ENCODE measurements at places on chromosomes 6 and 20.

- no peak for DNase-seq
Observed at GRCh38 chr6:845101-845500, 152.2 kb upstream of the EXOC2 start.

- DNase-seq, result no peak
Observed at GRCh38 chr20:13545790-13546189, 92.9 kb downstream of the TASP1 start.

DNA sequence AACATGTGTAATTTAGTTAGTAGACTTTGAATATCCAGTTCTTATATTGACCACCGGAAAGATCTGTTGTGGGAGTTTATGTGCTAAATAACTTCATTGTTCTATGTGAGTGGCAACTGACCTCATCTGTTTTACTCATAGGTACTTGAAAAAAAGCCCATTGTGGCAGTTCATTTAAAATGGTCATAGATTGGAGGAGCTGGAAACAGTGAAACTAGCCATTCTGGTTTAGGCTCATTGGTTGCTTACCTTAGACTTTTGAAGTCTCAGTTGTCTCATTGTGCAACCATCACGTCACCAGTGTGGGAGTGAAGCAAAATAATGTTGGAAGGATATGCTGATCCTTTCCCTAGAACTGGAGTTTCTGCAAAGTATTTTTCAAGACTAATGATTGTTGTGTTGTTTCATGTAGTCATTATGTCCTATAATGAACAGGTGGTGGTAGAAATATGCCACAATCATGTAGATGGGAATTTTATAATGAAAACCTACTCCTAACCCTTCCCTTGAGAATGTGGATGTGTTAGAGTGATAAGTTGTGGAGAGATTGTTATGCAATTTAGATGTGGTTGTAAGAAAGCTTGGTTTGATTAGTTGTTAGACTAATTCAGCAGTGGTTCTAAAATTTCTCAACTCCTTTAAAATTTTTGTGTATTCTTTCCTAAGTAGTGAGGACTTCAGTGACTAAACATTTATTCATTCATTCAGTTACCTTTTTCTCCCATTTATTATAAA, 18.3 kb downstream of the DSP start:
- no peak for DNase-seq

GRCh38 chr6:37141281-37142049, 28.5 kb upstream of the PIM1 start:
- DNase-seq, result no peak

GRCh38 chr20:21052241-21052640, 53.9 kb downstream of the LINC00237 start:
- no peak for DNase-seq

DNA sequence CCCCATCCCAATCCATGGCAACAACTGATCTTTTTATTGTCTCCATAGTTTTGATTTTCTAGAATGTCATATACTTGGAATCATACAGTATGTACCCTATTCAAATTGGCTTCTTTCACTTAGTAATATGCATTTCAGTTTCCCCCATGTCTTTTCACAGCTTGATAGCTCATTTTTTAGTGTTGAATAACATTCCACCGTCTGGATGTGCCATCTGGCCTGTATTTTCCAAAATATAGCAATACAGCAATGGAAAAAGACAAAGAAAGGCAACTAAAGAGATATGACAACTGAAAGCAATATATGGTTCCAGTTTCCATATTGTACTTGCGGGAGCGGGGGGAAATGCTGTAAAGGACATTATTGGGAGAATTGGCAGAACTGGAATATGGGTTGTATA, 166.4 kb upstream of the NT5E start:
- no peak for DNase-seq

DNA sequence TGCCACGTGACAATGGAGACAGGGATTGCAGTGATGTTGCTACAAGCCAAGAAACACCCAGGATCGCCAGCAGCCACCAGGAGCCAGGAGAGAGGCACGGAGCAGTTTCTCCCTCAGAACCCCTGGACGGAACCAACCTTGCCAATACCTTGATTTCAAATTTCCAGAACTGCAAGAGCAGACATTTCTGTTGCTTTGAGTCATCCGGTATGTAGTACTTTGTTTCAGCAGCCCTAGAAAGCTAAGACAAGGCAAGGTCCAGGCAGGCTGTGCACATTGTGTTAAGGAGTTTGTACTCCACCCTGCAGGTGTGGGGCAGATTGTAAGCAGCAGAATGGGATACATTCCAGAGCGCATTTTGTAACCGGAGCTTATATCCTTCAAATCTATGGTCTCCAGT, 48.3 kb downstream of the TRERF1 start:
- no peak for DNase-seq

DNA sequence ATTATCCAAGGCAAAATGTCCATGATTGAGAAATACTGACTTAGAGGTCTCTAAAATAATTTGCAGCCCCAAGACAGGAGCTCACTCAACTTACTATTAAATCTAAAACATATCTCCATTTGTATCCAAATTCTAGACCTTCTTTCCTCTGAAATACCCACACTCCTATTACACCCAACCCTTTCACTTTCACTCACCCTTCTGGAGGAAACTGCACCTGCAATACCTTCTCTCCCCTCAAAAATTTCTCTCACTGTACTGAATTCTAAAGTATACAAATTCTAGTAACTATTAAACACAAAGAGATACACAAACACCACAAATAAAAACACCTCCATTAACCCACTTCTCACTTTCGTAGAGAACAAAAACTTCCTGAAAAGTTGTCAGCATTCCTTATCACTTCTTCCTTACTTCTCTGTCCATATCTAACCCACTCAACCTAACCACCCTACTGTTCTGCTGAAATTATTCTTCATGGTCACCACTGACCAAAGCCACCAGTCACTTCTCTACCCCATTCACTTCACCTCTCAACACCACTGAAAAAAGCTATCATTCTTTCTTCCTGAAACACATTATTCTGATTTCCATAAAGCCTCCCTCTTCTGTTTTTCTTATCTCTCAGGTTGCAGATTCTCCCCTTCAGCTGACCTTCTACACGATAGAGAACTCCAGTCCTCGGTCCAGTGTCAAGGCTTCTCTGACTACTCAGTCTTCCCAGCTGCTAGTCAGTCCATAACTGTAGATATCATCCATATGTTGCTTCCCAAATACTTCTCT, 12.0 kb downstream of the LMBRD1 start:
- no peak for DNase-seq

GRCh38 chr6:319177-320131, 27.2 kb downstream of the DUSP22 start:
- DNase-seq, result no peak

DNA sequence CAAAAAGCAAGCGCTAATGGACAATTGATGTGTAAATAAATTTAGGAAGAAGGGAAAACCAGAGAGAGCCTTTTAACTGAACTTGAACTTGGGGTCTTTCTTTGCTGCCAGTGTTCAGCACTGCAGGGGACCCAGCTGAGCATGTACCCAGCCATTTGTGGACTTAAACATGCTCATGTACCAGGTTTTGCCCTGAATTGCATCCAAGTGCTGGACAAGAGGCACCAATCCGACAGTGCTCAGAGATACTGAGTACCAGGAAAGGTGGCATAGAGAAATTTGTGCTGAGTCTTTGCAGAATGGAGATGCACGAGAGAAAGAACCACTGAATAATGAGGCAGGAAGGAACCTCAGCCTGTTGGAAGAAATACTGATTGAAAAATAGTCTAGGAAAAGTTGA, 16.0 kb downstream of the AKAP12 start:
- no peak for DNase-seq

GRCh38 chr20:4633780-4634179, 87.9 kb upstream of the PRND start:
- DNase-seq, result no peak

- no peak for DNase-seq
Observed at GRCh38 chr20:46894971-46895905, 595 bp downstream of the EYA2 start.

DNA sequence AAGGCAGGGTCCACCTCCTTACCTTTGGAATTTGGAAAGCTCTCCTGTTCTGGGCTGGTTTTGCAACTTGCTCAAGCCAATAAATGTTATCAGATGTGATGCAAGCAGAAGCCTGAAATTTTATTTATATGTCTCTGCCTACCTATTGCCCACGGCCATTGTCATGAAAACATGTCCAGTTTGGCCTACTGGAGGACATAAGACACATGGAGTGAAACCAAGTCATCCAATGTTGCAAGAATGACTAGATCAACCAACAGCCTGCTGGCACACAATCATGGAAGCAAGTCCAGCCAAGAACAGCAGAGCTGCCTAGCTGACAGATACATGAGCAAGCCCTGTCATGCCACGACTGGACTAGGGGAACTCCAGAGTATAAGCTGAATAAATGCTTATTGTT, 56.7 kb upstream of the IRAK1BP1 start:
- no peak for DNase-seq

DNA sequence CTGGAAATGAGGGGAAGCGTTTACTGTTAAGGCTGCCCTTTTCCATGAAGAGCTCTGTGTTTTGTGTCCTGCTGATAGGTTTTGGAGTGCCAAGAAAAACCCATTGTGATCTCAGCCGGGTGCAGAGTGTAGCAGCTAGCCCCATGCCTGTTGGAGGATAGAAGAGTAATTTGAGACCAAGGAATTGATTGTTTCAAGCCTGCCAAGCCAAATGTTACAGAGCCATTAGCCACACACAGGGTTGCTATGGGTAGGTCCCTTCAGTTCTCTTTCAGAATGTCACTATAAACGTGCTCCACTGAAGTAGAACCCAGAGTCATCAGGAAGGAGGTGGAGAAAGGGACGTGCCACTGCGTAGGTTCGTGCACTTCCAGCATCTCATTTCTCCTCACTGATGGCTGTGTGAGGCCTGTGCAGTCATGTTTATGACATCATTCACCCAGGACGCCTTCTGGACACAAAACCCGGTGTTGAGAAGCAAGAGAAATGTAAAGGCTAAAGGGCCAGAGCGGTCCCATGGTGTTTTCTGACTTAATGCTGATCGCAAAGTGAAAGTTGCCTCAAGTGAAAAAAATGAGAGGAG, 6.6 kb downstream of the GMPR start:
- no peak for DNase-seq

DNA sequence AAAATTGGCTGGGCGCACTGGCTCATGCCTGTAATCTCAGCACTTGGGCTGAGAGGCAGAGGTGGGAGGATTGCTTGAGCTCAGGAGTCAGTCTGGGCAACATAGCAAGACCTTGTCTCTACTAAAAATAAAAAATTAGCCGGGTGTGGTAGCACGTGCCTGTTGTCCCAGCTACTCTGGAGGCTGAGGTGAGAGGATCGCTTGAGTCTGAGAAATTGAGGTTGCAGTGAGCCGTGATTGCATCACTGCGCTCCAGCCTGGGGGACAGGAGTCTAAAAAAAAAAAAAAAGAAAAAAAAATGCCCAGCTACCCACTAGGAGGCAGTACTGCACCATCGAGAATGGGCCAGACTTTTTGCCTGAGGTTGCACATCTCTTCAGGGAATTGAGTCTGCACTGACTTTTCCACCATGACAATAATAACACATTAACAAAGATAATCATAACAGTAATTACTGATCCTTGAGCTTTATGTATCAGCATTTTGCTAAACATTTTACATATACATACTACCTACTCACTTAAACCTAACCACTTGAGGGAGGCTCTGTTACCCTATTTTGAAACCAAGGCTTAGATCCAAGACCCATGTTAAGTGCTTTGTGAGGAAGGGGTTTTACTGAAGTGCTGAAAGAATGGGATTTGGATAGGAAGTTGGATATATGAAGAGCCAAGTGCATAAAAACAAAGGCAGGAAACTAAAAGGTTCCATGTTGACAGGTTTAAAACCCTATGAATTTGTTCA, 21.0 kb downstream of the SRSF3 start:
- peak; percentile 27 for DNase-seq

DNA sequence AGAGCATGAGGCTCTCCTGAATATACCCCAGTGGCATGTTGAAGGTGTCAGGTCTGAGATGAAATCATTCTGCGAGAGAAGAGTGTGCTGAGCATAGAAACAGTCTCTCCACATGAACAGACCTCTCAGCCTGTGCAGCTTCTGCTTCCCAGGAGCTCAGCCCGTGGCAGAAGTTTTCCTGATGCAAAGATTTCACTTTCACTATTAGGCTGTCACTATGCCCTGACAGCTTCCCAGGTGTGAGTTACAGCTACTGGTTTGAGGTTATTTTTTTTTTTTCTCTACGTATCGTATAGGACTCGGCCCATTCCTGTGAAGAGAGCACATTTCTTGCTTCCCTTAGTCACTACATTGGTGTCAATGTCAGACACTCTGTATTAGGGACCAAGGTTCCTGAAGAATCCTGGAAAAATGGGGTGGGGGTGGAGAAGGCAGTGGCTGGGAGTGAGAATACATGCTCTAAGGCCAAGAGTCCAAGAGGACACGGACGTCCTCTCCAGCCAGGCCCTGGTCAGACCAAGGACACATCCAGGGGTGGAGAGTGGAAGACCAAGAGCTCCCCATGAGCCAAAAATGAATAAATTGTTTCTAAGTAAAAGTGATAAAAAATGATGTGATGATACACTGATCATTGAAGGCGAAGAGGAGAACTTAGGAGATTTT, 121.2 kb upstream of the AKAP12 start:
- DNase-seq, result no peak

- no peak for DNase-seq
Observed at GRCh38 chr20:23122321-23122720, 36.2 kb upstream of the CD93 start.

DNA sequence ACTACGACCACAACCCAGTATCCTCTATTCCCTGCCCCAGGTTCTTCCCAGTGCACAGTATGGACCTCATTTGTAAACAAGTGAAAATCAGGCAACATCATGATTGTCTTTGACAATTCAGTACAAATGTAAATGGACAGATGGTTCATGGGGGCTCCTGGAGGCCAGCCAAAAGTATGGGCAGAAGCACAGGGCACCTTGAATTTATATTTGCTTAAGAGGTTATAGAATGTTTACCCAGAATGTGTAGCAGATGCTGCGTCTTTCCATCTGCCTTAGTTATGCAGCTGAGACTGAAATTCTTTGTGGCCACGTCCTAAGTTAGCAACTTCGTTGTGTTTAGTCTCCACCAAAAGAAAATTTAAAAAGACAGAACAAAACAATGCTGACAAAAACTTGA, 559.6 kb upstream of the NRSN1 start:
- DNase-seq, result no peak

- DNase-seq, result no peak
Observed at GRCh38 chr20:20211274-20211987, 156.5 kb upstream of the INSM1 start.

DNA sequence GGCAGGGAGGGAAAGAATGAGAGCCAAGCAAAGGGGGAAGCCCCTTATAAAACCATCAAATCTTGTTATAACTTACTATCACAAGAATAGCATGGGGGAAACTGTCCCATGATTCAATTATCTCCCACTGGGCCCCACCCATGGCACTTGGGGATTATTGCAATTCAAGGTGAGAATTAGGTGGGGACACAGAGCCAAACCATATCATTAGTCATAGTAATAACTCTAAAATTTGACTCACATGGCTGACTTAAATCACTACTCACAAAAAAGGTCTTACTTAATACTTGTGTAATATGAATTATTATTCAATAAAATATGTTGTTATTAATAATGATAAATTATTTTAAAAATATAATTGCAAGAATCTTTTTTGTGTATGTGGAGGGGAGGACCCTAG, 178.1 kb upstream of the TCF21 start:
- DNase-seq, result no peak

Data from stimulated activated naive CD4-positive, alpha-beta T cell treated with Interleukin-2 at 50 U/mL for 16 hours (primary cell).